T follicular helper cell (primary cell): ENCODE measurements at places on chromosomes 1 and 21.

- no peak for DNase-seq
Measured at GRCh38 chr1:230641900-230642262, 400 bp upstream of the COG2 start.

- DNase-seq: no peak
Measured at GRCh38 chr1:239987103-239987745, 104.5 kb upstream of the FMN2 start.

DNA sequence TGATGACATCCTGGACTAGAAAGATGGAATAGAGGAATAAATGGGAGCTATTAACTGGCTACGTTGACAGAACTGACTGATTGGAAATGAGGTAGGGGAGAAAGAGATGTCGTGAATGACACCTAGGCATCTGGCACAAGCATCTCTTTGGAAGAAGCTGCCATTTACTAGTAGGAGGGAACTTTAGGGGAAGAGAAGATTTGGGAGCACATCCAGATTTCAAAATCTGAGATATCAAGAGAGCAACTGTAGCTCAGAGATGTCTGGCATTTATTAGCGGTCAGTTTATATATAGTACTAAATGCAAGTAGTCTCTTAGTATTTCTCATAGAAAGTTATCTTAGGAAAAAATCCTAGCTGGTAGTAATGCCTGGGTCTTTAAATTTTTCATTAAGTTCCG, 131.9 kb upstream of the C1orf105 start:
- no peak for DNase-seq

DNA sequence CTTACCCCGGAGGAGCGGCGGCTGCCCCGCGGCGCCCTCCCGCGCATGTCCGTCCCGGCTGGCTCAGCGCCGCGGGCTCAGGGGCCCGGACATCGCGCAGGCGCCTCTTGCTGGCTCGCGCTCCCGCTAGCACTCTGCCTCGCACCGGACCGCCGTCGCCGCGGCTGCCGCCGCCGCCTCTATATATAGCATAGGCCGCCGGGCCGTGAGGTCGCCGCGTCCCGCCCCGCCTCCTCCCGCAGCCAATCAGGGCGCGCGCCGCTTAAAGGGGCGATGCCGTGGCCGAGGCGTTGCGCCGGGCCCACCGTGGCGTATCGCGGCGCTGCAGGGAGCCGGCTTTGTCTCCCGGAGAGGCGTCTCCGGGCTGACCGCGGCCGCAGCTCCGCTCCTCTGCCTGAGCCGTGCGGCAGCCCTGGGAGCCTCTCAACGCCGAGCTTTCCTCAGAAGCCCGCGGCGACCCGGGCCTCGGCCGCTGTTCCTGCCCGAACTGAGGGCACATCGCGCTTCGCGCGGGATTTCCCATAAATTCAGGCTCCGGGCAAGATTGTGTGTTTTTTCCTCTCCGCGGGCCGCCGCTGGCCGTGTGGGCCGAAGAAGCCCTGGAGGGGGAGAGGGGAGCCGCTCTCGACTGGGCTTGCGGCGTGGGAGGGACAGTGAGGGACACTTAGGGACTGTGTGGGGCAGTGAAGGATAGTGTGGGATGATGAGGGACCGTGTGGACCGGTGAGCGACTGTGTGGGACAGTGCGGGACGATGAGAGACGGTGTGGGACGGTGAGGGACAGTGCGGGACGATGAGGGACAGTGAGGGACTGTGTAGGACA, at the start of gene ERRFI1:
ERRFI1 (minus strand) TSS at position 157 of the 823 bp plus-strand sequence. CDS start 10,690 bp downstream, outside the sequence.
- peak; percentile 78 for DNase-seq

GRCh38 chr21:26686278-26686677, 113.2 kb upstream of the CYYR1 start:
- DNase-seq: no peak
